ENCODE measurements at places on chromosomes 7 and 10.
A peak's percentile ranks its signal among the peaks of the same experiment; 100 is the strongest.

DNA sequence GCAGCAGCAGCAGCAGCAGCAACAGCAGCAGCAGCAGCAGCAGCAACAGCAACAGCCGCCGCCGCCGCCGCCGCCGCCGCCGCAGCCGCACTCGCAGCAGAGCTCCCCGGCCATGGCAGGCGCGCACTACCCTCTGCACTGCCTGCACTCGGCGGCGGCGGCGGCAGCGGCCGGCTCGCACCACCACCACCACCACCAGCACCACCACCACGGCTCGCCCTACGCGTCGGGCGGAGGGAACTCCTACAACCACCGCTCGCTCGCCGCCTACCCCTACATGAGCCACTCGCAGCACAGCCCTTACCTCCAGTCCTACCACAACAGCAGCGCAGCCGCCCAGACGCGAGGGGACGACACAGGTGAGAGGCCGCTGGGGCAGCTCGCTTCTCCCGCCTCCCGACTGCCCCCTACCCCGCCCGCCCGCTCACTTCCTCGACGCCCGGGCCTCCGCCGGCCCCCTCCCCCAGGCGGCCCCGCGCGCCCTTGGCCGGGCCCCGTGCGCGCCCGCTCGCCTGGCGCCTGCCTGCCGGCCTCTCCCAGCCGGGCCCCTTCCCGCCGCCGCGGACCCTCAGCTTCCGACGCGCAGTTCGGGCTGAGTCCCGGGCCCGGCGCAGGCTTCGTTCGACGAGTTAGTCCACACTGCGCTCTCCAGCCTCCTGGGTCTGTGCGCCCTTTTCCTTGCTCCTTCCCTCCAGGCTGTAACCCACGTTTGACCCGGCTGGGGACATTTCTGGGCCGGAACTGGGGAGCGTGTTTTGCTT is 882 bp downstream of the DLX6 start:
- DNase-seq, result no peak

DNA sequence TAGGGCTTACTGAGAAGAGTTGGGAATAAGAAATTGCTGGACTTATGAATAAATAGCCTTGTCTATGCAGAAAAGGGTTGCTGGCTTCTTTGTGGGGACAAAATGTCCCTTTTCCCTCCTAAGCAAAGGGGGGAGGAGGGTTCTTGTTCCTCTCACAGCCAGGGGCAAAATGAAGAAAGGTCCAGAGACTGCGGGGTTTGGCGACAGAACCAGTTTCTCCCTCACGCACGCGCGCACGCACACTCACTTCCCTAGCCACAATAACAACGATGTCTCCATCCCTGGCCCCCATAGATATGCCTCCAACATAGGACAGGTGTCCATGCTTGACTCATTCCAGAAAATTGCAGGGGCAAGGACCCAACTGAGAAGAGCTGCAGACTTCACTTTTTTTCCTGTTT is 3.3 kb downstream of the ZMIZ1 start:
- DNase-seq, result no peak

DNA sequence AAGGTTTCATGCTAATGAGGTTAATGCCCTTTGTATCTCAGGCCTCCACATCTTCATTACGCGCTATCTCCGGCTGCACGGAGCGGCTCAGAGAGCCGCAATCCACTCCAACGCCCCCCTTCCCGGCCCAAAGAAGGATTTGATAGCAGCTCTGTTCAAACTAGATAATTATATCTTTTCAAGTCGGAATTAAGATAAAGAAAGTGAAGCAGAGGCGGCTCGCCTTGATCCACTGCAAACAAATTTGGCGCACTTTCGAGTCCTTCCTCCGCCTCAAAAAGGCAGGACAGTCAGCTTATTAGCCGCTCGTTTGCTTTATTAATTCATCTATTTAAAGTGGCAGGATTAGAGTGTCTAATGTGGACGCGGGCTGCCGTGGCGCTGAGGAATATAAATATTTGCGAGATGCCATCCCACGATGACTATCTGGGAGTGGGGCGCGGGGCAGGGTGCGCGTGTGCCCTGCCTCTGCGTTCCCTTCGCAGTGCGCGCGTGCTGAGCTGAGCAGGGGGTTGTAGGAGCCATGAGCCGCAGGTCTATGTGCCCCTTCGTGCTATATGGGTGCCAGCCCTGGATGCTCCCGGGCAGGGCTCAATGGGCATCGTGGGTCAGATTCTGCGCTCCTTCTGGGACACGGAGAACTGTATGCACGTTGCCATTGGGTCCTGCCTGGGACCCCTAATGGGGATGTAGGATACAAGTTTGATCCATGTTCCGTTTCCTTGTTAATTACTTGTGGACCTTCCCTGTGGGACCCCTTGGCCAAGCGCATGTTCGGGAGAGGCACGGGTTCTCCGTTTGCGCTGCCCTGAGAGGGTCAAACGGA is 9.0 kb downstream of the EMX2 start:
- no peak for DNase-seq

GRCh38 chr10:3272300-3272699 is 99.7 kb upstream of the PITRM1 start:
- DNase-seq, result no peak

GRCh38 chr7:78071491-78072200 is 273.1 kb downstream of the PHTF2 start:
- DNase-seq, result no peak

DNA sequence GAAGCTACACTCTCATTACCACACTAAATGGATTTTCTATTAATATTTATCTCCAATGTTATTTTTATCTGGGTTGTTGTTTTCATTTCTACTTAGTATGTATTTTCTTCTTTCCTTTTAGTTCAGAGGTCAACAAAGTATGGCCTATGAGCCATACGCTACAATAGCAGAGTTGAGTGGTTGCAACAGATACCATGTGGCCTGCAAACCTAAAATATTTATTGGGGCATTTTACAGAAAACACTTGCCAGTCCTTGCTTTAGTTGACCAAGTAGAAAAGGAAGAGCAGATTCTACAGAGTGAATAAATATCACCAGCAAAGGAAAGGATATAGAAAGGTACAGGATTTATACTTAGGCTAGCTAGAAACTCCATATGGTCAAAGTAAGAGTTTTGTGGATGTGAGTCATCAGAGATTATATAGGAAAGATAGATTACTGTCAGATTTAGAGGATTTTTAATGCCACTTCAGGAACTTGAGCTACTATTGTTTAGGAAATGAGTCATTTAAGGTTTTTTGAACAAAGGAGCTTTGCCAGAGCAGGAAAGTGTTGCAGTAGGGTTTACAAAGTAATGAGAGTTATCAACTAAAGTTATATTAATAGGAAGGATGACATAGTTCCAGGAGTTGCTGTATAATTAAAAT is 323.3 kb upstream of the KAT6B start:
- DNase-seq, result no peak

- no peak for DNase-seq
Measured at GRCh38 chr10:132377326-132377725, 19.7 kb upstream of the PWWP2B start.

- no peak for DNase-seq
Measured at GRCh38 chr10:604716-605631, 84.5 kb downstream of the DIP2C start.

- no peak for DNase-seq
Measured at GRCh38 chr10:108375691-108376090, 1211.2 kb upstream of the SORCS1 start.

GRCh38 chr10:22912763-22913384 is 15.0 kb upstream of the ARMC3 start:
- no peak for DNase-seq

DNA sequence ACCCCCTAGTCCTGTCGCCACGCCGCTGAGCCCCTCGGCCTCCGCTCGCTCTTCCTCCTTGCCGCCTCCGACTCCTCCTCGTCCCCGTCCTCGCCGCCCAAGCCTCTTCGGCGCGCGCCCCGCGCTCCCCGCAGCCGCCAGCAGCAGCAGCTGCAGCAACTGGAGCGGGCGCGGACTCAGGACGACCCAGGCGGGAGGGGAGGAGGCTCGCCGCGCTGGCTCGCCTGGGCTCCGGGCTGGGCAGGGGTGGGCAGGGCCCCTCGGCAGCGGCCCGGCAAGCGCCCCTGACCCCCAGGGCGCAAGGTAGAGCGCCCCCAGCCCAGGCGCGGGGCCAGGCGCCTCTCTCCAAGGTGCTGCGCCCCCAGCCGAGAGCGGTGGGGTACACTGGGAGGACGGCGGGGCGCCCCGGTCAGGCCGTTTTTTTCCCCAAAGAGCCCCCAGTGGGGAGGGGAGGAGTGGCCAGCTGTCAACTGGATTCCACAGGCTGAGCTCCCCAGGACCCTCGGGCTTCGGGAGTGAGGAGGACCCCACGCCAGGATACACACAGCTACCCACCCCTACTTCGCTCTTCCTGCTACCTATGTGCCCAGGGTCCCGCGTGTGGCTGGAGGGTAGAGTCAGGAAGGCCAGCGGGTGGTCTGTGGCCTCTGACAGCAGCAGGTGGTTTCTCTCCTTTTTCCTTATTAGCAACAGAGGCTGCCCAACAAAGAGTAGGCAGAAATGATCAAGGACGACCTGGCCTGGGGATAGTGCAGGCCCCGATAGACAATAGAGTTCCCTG is 903 bp upstream of the KCNMA1 start:
- DNase-seq, result peak; percentile 10

DNA sequence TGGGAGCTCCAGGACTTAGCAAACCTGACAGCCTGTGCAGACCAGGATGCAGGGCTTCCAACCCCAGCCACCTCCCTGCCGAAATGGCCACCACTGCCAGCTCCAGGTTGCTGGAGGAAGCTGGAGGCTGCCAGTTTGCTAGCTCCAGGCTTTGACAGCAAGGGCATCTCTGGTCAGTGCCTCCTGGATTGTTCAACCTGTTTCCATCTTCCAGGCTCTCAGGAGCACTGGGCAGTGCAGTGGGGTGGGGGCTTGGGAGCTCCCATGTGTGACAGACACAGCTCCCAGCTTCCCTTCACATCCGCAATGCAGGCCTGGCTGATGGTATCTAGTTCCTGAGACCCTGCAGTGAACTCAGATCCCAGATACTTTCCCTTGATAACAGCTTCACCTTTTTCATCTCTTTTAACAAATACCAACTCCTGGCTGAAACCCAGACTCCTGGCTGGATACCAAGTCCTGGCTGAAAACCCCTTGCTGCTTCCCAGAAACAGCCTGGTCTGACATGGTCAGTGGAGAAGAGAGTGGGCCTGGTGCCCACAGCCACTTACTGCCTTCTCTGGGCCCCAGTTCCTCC is 20.8 kb upstream of the RET start:
- no peak for DNase-seq

- DNase-seq, result no peak
Measured at GRCh38 chr7:772392-772791, 45.3 kb upstream of the PRKAR1B start.

- DNase-seq, result peak; percentile 14
Measured at GRCh38 chr7:139619367-139619657, 95.8 kb downstream of the CLEC2L start.

DNA sequence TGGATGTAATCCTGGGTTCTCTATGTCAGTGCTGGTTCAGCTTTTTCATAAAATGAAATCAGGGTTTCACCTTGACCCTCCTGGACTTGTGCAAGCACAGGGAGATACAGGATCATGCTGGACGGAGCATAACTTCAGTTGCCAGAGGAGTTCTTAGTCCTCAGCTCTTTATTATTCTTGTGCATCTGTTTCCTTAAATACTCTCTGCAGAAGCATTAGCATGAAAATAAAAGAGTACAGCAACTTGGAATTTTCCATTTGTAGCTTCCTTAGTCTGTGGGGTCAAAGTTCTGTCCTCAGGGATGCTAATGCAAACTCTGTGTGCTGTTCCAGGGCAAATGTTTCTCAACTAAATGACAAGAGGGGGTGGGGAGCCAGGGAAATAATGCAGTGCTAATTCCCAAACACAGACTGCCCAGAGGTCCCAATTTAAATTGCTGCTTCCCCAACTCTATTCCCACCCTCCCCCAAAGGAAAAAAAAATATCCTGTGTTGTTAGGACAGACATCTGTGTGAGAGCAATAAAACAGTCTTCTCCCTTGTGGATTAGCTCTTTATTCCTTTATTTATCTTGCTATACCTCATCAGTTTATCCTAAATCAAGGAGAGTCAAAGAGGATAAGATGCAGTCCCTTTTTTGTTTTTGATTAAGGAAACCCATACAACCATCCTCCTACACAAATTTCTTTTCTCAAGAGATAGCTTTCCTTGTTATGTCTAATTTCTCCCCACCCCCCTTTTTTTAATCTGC is 905.0 kb downstream of the LRMDA start:
- no peak for DNase-seq

- no peak for DNase-seq
Measured at GRCh38 chr10:46240684-46241565, 45.9 kb upstream of the ANTXRL start.

Data from amniotic stem cell (primary cell).